ENCODE measurements at places on chromosomes 6 and 20.

DNA sequence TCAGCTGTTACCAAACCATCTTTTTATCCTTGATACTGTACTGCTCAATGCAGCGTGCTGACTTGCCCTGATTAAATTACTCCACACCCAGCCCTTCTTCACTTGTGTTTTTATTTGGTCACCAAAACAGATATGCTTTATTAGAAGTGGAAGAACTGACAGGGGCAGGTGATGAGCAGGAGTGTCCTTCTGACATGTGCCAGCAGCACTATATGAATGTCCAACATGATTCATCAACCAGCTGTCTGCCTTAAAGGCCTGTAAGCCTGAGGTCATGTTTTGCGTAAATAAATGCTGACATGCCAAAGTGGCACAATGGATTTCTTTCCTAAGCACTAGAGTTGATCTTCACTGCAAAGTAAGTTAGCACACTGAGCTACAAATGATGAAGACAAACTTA is 15.4 kb downstream of the POPDC3 start:
- DNase-seq = no peak

DNA sequence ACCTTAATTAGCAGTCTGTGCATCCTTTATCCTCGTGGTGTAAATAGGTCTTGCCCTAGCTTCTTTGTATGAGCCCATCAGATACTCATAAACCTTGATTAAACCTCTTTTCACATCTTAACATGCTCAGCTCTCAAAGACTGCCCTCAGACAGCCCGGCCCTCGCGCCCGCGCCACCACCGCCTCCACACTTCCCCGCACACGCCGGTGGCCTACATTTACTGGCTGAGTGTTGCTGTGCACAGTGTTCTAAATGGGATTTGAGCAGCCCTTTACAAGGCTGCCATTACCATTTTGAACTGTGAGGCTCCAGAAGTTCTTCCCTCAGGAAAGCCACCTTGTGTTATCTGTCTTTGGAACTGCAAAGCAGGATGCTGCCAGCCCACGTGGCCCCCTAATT is 63.0 kb upstream of the INSM1 start:
- DNase-seq = no peak

DNA sequence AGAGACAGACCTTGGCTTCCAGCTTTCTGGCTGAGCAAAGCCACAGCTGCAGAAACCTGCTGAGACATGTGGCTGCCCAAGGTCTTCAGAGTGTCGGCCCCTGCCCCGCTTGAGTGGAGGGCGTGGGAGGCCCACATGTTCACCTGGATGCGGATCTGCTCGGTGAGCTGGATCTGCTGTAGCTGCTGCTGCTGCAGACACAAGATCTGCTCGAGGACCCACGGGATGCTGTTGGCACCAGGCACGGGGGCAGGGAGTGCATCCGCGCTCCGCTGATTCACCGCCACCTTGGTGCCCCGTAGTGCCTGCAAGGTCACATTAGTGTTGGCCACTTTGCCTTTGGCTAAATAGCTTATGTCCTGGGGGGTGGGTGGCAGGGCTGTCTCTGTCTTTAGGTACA is 10.7 kb downstream of the SALL4 start:
- no peak for DNase-seq

GRCh38 chr6:161064915-161065314 is 73.3 kb downstream of the MAP3K4 start:
- DNase-seq = no peak

- DNase-seq = no peak
Observed at GRCh38 chr6:118397671-118398465, 150.2 kb upstream of the PLN start.

DNA sequence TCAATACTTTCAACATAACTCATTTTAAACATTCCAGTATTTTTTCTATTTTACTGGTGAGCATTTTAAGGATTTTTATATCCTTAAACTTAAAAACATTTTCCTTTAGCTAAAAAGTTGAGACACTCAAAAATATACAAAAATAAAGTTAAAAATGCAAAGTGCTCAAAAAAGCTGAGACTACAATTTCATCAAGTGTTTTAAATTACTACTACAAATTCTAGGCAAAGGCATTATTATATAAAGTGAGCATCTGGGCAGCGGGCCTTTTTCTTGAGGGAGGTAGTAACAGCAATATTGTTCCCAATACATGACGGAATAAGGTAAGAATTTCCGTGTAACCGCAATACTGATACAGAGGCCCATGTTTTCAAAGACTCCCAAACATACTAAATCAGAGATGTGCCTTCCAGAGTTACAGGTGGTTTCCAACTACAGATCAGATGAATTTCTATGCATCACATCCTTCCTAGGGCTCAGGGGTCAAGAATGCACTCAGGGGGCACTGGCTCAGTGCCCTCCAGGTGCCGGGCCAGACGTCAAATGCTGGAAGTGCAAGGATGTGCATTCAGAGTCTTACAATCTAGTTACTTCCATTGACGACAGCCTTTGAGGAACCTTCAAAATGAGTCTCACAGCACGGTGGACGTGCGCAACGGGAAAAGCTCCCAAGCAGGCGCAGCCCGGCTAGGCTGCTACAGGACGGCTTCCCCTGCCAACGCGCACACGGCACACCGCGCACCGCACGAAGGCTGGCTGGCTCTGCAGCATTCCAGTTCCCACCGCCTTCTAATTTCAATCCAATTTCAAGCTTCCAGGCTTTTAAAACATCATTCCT is 1.7 kb downstream of the PHF10 start:
- peak; percentile 66 for DNase-seq

DNA sequence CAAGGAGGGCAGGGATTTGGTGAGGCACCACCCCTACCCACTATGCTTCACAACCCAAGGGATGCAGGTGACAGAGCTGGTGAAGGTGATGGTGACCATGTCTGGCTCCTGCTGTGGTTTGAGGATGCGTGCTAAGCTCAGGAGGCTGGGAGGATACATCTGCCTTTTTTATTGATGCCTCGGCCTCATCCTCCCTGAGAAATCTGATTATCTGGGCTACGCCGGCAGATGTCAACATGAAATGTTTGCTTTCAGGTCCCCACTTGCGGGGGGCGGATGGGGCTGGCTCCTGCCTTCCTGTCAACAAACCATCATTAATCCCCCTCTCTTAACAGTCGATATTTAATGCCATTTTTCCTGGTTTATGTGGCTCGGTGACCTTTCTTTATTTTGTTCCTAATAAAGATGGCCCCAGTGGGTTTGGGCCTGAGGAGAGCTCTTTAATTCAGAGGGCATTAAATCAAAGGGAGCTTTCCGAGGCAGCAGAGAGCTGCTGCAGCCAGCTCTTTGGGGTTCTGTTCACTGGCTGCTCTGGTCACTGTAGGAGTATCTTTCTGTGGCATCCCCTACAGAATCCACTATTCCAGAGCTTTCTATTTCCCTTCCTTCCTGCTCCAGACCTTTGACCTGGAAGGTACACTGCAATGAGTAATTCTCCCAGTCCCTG is 33.5 kb upstream of the LRFN2 start:
- no peak for DNase-seq

- DNase-seq = no peak
Observed at GRCh38 chr6:145626857-145627256, 108.5 kb downstream of the EPM2A start.

DNA sequence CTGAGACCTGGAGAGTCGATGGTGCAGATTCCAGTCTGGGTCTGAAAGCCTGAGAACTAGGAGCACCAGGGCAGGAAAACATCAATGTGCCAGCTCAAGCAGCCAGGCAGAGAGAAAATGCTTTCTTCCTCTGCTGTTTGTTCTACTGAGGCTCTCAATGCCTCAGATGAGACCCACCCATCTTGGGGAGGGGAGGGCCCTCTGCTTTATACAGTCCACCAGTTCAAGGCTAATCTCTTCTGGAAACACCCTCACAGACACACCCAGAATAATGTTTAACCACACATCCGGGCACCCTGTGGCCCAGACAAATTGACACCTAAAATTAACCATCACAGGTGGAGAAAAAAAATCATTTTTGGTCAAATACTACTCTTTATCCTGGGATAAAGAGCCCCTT is 89.3 kb upstream of the SLC22A23 start:
- no peak for DNase-seq

GRCh38 chr20:43187476-43188233 is 2.1 kb downstream of the PTPRT start:
- peak; percentile 91 for DNase-seq

GRCh38 chr20:52752023-52752422 is 220.1 kb upstream of the TSHZ2 start:
- no peak for DNase-seq

DNA sequence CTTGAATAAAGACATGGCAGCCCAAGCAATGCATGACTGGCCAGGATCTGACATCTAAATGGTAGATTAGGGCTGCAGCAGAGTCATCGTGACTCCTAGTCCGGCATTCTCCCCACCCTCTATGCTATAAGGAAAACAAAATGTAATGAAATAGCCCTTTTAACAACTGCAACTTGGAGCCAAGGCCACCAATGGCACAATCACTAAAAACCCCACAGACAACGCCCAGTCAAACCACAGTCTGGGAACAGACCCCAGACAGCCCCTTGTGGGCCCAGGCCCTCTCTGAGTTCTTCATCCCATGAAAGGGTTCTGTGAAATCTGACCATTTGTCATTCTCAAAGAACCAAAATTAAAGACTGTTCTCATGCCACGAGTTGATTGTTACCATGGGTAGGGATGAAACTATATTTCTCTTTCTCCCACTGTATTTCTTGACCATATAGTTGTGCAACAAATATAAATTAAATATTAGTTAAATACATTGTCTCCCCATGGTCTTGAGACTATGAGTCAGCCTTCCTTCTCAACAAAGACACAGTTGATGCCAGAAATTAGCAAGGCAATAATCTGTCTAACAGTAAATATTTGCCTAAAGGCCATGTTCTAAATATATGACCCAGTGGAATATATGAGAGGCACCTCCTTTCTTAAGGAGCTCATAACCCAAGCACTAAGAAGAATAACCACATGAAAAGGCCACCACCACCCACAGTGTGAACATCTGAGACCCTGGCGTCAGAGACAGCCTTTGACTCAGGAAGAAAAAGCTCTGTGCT is 85.6 kb upstream of the SSTR4 start:
- no peak for DNase-seq

DNA sequence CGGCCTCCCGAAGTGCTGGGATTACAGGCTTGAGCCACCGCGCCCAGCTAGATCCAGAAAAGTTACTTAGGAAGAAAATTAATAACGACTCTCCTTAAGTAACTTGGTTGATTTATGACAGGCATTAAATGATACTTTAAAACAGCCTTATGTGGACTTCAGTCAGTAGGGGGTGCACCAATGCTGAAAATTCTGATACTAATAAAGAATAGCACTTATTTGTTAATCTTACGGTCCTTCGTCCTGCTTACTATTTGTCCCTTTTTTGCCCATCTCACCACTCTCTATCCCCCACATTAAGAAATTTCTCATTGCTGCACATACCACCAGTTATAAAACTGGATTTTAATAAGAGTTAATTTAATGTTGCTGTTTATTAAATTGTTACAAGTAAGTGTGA is 12.7 kb upstream of the PRELID3B start:
- peak; percentile 18 for DNase-seq

DNA sequence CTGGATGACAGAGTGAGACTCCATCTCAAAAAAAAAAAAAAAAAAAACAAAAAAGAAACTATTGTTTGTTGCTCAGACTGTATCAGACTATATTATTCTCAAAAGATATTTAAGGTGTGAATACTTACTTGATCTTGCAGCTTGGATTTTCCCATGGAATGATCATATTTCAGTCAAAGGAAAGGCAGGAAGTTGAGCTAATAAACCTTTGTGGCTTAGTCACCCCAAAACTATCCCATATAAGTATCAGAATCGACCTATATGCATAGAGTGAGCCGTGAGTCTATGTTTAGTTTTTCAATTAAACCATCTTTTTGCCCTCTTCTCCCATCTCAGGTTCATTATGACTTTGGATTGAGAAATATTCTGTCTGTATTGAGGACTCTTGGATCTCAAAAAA is 152.6 kb downstream of the DNAH8 start:
- no peak for DNase-seq

DNA sequence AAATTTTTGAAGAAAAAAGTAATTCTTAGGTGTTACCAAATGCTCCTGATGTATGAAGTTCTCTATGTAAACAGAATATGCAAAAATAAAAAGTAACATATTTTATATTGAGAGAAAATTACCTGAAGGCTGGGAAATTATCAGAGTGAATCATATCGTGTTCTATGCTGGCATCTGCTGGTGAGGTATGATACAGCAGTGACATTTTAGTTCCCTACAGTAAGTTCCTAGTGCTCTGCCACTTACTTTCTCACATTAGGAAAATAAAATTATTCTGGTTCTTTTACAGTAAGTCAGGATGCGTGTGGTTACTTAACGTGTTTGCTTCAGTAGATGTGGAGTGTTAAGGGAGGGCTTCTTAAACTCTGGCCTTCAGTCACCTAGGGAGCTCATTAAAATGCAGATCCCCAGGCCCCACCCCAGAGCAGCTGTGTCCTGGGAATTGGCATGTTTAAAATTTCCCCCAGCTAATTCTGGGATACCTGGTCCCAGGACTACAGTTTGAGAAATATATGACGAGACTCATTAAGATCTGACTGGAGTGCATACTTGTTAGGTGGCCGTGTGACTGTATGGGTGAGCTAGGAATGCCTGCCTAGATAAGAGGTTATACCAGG is 3.2 kb downstream of the ACTR5 start:
- peak; percentile 51 for DNase-seq

DNA sequence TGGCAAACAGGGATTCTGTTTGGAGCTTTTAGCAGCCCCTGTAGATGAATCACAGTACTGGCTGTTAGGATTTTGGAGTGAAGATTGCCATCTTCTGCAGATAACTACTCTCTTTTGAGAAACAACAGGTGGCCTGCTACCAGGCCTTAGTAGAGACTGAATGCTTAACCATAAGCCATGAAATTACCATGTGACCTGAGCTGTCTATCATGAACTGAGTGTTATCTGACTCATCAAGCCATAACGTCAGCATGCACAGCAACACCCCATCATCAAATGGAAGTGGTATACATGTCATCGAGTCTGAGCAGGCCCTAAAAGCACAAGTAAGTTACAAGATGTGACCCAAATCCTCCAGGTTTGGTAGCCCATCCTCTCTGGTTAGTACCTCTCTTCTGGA is 132.6 kb downstream of the GPR63 start:
- DNase-seq = no peak

GRCh38 chr6:167735951-167736288 is 90.8 kb upstream of the AFDN start:
- DNase-seq = no peak

GRCh38 chr6:132401618-132402285 is 477 bp upstream of the MOXD1 start:
- peak; percentile 24 for DNase-seq

DNA sequence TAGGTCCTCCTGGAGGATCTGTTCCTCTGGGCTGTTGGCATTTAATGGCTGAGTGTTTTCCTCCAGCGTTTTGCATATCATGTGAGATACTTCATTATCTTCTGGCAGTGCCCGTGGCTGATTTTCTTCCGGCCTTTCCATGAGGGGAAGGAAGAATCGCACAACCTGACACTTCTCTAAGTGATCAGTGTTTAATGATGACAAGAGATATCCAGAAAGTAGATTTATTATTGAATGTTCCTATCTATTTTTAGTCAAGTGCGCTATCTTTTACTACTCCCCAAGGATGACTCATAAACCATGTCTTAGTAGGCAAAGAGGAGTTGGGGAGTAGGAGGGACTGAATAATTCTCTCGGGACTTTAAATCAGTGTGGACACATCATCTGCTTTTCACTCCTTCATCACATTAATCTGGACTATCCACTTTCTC is 149.7 kb downstream of the PLCB4 start:
- DNase-seq = no peak

- no peak for DNase-seq
Observed at GRCh38 chr6:106486236-106486635, 125.7 kb downstream of the CRYBG1 start.

GRCh38 chr6:134898575-134898974 is 51.3 kb downstream of the ALDH8A1 start:
- no peak for DNase-seq

GRCh38 chr6:71745525-71745924 is 140.8 kb upstream of the RIMS1 start:
- DNase-seq = no peak

Data from AG20443 (cell line).